Pulmonary artery endothelial cell (primary cell): ENCODE measurements at places on chromosomes 2 and 18. TPM values are rescaled to one million over a fixed set of nuclear protein-coding genes. Genes with fewer than 3 reads are reported as not detected.

Gene DIPK1C
- total RNA-seq = not detected in 2 replicates

Gene CPLX4
- total RNA-seq = not detected in 2 replicates

Gene RMND5A
- 49.1 and 61.4 TPM in 2 replicates for total RNA-seq

GRCh38 chr2:129849559-129850160, 129.8 kb upstream of the RAB6C start:
- DNase-seq = peak; percentile 29

DNA sequence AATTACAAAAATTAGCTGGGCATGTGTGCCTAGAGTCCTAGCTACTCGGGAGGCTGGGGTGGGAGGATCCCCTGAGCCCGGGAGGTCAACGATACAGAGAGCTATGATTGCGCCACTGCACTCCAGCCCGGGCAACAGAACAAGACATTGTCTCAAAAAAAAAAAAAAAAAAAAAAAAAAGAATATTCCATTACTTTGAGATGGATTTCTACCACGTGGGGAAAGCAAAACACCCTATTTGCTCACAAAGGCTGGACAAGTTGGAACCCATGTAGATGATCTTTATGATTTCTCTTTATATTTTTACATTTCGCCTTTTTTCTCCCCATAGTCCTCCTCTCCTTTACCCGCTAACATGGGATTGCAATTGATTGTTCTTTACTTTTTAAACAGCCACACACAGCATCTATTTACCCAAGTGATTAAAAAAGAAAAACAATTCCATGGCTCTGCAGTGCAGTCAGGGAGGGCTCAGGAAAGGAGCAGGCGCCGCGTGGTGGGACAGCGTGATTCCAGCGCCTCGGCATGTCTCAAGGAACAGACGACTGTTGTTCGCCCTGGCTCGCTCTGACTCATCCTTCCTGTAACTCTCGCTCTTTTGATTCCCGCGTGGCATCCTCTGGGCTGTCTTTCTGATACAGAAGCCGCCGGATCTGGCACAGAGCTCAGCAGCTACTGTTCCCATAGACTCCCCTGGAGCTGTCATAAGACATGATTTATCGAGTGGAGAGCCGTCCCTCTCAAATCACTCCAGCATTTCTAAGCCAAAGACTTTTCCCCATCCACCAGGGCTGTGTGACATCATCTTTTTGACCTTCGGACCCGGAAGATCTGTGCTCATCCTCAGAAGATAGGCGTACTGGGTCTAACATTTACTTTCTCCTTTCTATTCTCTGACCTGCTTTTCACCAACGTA, 230.4 kb upstream of the AGAP1 start:
- DNase-seq = peak; percentile 60

- peak; percentile 32 for DNase-seq
These were observed 83.2 kb upstream of the RND3 start for GRCh38 chr2:150570712-150571111.

DNA sequence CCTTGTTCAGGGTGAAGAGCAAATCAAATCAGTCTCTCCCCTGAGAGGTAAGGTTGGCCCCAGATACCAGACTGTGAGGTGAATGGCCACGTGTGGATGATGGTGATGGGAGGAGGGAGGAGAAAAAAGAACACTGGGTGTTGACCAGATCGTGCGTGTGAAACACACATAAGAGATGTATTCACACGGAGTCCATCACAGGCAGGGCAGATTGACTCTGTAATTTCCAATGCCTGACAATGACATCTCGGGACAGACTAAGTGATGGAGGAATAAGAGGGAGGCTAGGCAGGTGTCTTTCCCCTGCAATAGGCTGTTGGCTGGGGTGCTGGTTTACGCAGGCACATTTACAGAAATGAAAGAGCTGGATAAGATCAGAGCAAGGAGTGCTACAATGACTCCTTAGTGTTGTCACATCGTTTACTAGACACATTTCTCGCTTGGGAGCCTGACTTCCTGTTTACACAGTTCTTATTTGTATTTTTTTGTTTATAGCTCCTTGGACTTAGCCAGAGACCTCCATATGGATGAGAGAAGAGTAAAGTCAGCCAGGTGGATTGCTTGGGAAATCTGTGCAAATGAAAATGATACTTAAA, 43.1 kb downstream of the CPO start:
- DNase-seq = no peak

Gene CCDC85A
- total RNA-seq = 16.2 and 29.1 TPM in 2 replicates

GRCh38 chr2:191176305-191176704, 25.5 kb upstream of the STAT4 start:
- DNase-seq = no peak

Gene MLPH
- not detected in 2 replicates for total RNA-seq

- DNase-seq = no peak
These were observed 158.9 kb upstream of the MEIS1 start for GRCh38 chr2:66275984-66276383.

Gene CDK5R2
- total RNA-seq = not detected in 2 replicates

Gene MBOAT2
- total RNA-seq = 4.9 and 23.9 TPM in 2 replicates

GRCh38 chr2:61967262-61967661, 61.8 kb downstream of the COMMD1 start:
- DNase-seq = no peak

GRCh38 chr2:215612786-215613185, 176.9 kb upstream of the FN1 start:
- DNase-seq = no peak

DNA sequence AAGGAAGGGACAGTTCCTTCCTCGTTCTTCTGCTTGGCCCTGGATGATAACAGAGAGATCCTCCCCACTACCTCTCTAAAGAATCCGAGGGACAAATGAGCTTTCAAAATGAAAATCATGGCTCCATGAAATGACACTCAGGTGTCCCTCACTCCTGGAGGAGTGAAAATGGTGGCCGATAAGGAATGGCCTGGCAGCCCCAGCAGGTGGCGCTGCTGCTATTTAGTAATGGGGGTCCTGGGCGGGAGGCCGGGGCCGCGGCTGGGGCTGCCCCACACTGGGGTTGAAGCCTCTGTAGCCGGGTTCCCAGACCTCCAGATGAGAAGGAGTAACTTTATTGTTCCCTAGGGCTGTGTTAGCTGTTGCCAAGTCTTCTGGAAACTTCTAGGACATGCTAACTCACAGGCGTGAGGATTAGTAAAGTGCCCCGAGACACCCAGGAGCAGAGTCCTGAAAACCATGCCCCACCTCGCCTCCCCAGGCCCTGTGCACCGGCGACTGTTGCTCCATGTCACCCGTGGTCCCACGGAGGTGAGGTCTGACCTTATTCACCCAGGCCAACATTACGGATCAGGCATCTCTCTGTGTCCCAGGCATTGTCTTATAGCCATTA, 138.0 kb downstream of the CTIF start:
- no peak for DNase-seq

Gene CNTNAP5
- not detected in 2 replicates for total RNA-seq

DNA sequence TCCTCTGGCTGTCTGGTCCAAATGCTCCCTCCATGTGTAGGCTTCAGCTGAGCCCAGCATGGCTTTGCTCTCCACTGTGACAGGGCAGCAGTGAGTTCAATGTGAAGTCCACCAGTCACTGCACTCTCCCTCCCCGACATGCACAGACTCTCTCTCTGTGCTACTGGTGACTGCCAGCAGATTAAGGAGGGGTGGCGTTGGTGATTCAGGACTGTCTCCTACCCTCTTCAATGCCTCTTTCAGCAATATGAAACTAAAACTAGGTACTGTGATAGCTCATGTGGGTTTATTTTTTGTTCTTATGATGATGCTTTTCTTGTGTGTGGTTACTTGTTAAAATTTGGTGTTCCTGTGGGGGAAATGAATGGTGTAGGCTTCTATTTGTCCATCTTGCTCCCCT, 201.0 kb upstream of the RBMS1 start:
- no peak for DNase-seq

DNA sequence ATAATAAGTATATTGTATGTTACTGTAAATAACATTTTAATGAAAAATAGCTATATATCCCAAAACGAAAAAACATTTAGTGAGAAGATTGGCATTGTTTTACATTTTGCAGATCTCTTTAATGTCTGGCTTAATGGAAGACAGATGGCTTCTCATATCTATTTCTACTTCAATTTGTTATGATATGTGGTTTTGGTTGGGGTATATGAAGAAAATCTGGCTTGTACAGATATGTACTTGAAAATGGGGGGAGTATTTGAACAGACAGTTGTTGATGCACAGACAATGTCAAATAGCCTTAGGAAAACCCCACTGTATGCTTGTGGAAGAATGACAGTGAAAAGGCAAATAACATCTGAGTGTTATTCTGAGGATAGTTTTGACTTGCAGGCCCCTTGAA, 23.6 kb upstream of the GMCL1 start:
- no peak for DNase-seq

DNA sequence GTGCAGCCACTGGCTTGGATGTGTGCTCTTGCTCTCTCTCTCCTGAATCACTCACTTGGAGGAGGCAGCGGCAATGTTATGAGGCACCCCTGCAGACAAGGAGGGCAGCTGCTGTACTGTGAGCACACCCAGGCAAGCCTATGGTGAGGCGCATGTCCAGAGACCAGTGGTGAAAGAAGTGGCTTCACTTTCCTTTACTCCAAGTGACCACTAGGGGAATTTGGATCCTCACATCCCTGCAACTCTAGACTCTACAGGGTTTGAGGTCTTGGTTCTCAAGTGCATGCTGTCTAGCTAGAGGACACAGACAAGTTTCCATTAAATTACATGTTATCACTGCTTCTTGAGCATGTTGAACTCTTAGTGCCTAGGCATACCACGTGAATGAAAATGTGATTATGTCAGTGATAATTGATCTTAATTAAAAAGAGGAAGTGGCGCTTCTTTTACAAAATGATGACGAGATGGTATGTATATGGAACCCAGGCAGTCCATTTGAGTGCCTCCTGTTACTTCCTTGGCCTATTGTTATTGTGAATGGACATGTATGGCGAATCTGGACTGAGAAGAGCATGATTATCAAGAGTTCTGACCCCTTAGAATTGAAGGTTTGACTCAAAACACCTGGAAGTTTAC, 181.0 kb upstream of the CDH2 start:
- DNase-seq = no peak

- no peak for DNase-seq
These were observed 183.7 kb downstream of the FHOD3 start for GRCh38 chr18:36481201-36481657.

DNA sequence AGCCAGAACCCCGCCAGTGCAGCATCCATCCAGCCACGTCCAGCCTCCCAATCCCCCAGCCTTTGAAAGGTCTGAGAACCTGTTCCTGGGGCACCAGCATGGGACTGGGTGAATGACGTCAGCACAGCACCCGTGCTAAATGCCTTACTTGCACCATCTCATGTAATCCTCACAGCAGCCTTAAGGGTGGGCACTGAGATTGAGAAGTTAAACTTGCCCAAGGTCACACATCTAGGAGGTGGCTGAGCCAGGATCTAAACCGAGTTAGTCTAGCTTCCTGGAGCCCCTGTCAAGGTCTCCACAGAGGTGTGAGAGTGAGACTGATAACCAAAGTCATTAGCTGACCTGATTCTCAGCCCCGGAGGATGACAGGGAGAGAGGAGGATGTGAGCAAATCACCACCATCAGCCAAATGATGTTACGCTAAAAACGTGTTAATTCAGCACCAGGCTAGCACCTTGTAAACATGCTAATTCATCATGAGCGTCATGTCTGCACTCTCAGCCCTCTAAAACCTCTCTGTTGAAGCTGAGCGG, 4.6 kb downstream of the CD8A start:
- DNase-seq = no peak

- peak; percentile 41 for DNase-seq
These were observed 422.8 kb upstream of the ZEB2 start for GRCh38 chr2:144942516-144943256.

GRCh38 chr2:226330206-226330605, 469.4 kb downstream of the IRS1 start:
- DNase-seq = no peak

DNA sequence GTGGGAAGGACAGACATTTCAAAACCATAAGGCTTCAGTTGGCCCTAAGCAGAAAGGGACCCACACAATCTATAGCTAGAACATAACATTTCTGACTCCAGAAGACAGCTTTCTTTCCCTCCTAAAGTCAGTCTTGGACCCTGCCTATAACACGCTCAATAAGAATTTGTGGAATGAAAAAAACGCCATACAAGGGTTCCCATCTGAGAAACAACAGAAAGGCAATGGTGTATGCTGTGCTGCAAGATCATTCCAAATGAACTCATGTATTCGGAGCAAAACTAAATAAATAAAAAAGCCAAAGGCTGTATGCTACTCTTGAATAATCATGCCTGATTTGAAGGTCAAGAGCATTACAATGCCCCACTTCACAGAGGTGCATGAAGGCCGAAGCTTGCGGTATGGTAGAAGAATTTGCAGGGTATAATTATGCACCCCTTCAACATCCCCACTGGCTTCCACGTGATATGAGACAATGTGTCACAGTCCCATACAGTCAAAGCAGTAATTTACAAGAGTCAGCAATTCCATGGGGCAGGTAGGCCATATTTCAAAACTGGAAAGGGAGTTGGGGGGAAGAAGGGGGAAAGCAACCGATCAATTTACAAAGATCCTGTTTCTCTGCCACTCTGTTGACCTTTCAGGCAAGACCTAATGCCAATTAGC, 61.4 kb upstream of the SLC14A2 start:
- no peak for DNase-seq

DNA sequence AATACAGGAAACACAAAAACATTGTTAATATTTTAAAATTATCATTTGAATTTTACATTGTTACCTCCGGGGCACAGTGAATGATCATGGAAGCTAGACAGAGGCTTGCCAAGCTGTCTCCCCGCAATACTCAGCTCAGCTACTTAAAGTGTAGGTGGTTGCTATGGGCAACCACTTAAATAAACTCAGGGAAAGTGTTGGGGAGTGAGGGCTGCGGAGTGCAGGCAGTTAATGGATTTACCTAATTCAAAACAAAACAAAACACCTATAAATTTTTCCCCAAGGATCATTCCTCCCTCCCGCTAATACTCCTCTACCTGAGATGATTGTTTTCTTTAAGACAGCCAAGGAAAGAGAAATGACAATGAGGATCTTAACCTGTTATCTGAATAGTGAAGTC, 349.5 kb downstream of the TGIF1 start:
- DNase-seq = no peak

DNA sequence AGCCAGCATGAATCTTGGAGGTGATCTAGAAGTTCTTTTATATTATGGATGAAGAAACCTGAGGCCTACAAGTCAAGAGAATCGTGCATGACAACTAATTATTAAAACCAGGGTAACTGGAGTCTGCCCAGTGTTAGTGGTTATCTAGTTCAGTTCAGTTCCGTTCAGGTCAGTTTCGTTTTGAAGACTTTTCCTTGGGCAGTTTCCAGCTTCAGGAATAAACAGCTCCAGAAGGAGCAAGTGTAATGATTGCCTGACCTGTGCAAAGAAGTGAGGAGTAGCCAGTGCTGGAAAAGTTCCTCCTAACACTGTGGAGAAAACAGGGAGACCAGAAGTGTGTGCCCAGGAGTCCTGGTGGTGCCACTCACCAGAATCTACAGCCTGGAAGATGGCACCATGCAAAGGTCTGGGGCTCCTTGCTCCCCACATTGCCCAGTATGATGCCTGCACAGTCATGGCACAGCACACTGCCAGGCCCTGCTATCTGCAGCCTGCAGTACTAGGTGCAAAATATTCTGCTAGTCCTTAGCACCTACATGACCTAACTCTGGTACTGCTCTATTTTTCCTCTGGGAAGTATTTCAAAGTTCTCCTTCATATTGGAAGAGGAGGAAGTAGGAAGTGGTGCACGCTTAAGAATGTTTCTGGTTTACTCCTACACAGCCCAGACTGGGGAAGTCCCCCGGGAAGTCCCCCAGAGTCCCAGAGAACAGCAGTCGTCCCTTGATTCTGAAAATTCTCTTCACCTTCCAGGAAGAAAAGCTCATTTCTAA, 65.8 kb downstream of the SUMO1 start:
- DNase-seq = no peak

- DNase-seq = no peak
These were observed 323.1 kb downstream of the NBAS start for GRCh38 chr2:15238028-15238427.
